ENCODE measurements at places on chromosomes 2 and 18.

GRCh38 chr2:211930331-211930730 is 608.3 kb downstream of the ERBB4 start:
- DNase-seq: no peak

DNA sequence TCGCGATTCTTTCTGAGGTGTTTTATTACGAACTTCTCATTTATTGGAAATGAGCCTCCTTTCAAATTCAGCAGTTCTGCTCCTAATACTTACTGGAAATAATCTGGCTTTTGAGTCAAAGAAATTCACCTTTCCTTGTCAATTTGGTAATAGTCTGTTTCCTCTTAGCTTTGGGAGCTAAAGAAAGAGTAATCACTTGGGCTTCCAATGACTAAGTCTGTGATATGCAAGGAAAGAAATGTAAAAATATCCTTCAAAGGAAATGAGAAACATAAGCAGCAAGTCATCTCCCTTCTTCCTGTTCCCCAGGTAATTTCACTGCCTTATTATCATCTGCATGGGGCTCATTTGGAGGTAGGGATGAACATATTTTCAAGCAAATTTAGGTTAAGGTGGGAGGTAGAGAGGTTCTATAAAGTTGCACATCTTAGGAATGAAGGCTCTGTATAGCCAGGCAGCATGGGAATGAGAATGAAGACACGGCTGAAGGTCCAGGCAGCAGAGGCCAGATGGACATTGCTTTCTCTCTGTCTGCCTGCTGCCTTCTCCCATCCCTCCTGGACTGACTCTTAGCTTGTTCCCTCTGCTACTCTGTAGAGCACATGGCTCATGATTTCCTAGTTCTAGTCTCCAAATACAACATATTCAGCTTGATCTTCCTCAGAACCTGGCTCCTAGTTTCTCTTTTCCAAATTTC is 1.0 kb downstream of the SPP2 start:
- no peak for DNase-seq

DNA sequence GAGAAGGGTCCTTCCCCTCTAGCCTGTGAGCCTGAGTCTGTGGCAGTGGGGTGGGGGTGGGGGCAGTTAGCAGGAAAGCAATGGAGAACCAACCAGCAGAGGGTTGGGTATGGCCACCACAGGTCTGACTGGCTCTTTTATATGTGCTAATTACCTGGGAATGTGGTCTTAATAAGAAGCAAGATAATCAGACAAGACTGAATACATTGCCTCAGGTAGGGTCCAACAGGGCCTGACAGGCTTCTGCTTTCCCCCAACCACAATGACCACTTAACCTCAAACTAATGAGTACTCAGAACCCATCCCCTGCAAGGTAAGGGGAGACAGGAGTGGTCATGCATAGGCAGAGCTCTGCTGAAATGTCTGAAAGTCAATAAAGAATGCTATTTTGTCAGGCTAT is 39.2 kb upstream of the GALNT1 start:
- no peak for DNase-seq

DNA sequence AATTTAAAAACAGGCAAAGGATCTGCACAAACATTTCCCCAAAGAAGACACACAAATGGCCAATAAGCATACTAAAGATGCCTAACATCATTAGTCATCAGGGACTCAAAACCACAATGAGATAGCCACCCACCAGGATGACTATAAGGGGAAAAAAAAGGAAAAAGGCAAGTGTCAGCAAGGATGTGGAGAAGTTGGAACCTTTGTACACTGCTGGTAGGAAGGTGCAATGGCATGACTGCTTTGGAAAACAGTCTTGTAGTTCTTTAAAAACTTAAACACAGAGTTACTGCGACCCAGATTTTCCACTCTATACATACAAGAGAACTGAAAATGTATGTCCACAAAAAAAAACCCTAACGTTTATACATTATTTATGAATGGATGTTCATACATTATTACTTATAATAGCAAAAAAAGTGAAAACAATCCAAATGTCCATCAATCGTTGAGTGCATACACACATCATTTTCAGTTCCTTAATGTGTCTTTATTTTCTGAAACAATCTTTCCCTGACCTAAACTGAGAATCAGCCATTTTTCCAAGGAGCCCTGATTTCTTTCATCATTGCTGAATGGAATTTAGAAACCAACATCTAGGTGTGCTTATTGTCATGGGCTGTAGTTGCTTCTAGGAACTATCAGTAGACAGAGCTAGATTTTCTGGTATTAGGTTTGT is 64.7 kb upstream of the TLK1 start:
- no peak for DNase-seq

- no peak for DNase-seq
These were observed 106.8 kb upstream of the ZFP36L2 start for GRCh38 chr2:43333101-43333655.

- no peak for DNase-seq
These were observed 13.6 kb downstream of the METAP1D start for GRCh38 chr2:172013396-172013795.

GRCh38 chr2:29579495-29580169 is 341.8 kb downstream of the ALK start:
- no peak for DNase-seq

DNA sequence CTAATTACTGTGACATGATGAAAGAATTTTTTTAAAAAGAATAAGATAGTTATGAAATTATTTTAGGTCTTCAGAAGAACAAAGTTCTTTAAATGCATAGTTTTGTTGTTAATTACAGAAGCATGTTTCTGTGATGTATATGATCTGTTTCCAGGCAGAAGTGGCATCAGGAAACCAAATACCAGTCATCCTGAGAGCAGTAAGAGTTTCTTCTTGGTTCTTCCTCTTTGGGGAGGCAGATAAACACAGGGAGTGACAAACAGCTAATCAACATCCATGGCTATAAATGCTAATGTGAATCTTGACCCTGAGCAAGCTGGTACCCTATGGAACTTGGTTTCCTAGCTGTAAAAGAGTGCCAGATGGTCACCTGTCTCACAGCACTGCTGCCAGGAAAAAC is 29.2 kb downstream of the WIPF1 start:
- no peak for DNase-seq

GRCh38 chr2:98188351-98189046 is 101.5 kb downstream of the VWA3B start:
- DNase-seq: peak; percentile 9

GRCh38 chr2:174711206-174711605 is 53.1 kb downstream of the CHRNA1 start:
- DNase-seq: no peak

DNA sequence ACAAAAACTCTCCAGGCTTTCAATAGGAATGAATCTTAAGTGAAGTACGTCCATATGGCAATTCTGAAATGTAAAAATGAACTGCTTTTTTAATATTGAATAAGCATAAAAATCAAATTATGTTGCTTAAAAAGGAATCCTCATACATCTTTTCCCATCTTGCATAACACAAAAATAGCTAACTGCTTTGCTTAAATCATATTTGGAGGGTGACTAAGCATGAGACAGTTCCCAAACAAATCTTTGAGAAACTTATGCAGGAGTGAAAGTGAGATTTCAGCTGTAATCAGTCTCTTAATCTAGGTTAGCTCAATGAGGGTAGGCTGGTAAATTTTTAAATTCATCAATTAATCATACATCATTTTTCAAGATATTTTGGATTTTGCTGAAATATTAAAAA is 111.5 kb downstream of the MBD5 start:
- DNase-seq: no peak
